ENCODE measurements at places on chromosomes 12 and 14.

DNA sequence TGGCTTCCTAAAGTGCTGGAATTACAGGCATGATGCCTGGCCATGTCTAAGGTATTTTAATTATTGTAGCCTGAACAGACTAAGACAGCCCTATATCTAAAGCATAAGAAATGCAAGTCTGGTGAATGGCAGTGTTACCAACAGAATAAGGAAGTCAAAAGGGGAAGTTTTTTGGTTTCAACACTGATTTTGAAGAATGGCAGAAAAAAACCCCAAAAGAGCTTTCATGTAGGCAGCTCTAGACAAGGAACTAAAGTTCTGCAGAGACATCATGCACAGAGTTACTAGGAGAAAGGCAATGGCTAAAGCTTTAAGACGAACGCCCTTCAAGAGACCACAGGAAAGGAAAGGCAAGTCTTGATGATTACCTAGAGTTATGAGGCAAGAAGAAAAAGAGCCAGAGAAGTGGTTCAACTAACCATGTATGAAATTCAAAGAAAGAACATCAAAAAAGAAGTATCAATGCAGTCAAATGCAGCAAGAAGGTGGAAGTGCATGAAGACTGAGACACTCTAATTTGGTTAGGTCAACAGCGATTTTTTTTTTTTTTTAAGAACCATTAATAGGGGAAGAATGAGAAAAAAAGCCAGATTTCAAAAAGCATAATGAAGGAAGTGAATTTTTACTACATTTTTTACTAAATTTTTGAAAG, 50.8 kb downstream of the RPS6KA5 start:
- no peak for DNase-seq

DNA sequence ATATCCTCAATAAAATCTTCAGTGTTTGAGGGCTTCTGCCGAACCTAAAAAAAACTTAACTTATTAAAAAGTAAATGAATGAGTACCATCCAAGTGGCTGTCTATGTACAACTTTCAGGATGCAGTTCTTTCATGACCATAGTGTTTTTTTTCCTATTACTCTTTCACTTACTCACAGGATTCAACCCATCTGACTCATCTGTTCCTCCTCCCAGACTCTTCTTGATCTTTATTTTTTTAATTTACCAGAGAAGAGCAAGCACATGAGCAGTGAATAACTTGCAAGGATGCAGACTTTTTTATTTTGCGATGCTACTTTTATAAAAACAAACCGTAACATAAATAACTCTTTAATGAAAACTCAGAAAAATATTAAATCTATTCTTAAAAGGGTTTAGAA, 24.5 kb downstream of the RECQL start:
- DNase-seq = no peak

DNA sequence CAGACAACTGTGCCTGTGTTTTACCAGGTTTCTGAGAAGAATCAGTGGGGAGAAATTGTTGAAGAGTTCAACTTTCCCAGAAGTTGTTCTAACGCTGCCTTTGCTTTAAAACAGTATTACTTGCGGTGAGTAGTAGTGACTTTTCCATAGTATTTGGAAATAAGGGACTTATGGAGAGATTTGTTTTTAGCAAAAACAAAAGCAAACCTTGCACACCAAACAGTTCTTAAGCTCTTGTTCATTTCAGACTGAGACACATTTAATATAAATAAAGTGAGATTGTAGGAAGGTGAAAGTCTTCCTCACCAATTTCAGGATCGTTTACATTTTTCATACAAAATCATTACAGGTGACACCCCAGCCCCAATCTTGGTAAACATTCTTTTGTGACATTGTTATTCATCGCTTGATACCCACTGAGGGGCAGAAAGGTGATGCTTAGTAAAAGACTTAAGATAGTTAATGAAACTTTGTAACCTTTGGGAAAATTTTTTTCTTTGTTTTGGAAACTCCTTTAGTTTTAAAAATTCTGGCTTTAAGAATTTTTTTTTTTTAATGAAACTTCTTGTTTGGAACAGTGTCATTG, 1.8 kb downstream of the ARID2 start:
- no peak for DNase-seq

DNA sequence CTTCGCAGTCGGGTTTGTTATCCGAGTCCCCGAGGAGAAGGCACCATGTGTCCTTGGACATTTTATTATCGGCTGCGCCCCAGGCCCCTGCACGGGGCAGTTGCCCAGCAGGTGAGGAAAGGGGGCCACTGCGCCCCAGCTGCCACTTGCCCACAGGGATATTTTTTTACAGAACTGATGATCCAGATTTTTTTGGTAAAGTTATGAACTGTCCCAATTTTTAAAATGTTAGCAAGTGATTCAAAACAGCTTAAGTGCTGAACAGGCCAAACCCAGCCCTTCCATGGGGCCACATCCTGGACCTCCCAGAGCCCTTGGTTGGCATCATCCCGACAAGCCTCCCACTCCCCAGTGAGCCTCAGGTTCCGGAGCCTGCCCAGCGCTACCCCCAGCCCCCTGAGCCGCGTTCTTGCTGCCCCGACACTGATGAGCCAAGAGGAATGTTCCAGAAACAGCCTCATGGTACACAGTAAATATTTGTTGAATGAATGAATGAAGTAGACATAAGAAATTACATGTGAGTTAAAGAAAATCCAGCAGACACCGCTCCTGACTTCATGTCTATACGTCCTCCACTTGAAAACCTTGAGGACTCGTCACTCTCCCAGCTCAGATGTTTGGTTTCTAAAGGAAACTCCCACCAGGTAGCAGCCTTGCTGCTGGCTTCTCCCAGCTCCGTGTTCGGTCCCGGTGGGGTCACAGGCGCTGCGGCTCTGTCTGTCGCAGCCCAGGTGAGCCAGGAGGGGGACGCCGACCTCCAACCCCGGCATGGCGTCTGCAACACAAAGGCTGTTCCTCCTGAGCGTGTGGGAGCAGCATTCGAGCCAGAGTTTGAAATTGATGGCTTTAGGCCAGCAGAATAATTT, 88.5 kb downstream of the ADGRD1 start:
- no peak for DNase-seq

- no peak for DNase-seq
These were observed 156.5 kb downstream of the EPS8 start for GRCh38 chr12:15632708-15633107.

GRCh38 chr12:20390846-20391245, 22.5 kb downstream of the PDE3A start:
- no peak for DNase-seq

GRCh38 chr12:58413794-58414193, 472.4 kb downstream of the ATP23 start:
- DNase-seq = no peak

- DNase-seq = no peak
These were observed 18.5 kb upstream of the ANO2 start for GRCh38 chr12:5963515-5963914.

DNA sequence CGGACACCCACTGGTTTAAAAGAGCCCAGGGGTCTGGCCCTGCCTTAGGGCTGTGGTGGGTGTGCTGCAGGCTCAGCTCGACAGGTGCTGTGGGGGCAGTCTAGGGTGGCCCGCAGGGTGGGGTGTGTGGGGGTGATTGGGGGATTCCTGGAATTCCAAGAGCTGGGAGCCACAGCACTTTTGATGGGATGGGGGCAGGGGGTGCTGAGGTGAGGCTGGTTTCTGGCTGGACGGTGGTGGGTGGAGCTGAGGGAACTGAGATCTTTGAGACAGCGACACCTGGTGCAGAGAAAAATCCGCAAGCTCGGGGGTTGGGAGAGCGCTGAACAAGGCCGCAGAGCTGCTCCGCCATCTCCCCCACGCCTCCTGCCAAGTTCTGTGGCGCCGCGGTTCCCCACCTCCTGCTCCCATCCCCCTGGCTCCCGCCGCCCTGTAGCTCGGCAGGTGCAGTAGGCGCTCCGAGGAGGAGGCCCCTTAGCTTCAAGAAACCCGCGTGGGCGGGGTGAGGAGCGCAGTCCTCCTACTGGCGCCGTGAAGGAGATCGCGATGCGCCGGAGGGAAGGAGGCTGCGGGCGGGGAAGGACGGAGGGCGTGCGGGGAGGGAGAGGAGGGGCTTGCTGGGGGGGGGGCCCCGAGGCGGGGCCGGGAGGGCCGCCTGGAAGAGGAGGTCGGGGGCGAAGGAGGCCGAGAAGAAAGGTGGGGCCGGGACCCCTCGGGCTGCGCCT, 1.3 kb upstream of the TEDC1 start:
- DNase-seq = peak; percentile 71

GRCh38 chr12:116338064-116338846, 60.8 kb upstream of the MED13L start:
- DNase-seq = no peak

DNA sequence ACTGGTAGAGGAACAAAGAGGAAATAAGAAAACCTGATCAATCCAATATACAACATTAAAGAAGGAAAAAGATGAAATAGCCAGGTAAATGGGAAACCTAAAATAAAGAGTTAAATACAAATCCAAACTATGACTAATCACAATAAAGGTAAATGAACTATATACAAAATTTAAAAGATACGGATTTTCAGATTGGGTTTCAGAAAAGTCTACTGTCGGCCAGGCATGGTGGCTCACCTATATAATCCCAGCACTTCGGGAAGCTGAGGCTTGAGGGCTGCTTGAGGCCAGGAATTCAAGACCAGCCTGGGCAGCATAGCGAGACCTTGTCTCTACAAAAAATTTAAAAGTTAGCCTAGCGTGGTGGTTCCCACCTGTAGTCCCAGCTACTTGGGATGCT, 39.9 kb upstream of the CHGA start:
- DNase-seq = no peak

GRCh38 chr12:90100579-90100978, 391.9 kb upstream of the ATP2B1 start:
- no peak for DNase-seq

- no peak for DNase-seq
These were observed 129.0 kb upstream of the HMGA2 start for GRCh38 chr12:65695113-65695865.

DNA sequence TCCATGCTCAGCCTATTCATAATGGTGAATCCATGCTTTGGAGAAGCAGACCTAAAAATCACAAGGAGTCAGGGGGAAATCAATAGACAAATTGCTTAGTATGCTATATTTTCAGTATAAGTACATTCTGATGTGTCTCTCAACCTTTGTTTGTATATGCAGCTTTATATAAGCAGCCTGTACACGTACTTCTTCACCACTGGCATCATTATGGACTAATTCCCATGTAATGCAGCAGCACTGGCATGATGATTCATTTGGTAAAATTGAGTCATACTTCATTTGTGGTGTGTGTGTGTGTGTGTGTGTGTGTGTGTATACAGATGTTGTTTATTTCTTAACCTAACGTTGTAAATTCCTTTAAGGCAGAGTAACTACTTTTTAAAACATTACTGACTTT, 10.9 kb downstream of the DCP1B start:
- DNase-seq = no peak

- no peak for DNase-seq
These were observed 14.3 kb downstream of the JDP2 start for GRCh38 chr14:75442166-75442565.

DNA sequence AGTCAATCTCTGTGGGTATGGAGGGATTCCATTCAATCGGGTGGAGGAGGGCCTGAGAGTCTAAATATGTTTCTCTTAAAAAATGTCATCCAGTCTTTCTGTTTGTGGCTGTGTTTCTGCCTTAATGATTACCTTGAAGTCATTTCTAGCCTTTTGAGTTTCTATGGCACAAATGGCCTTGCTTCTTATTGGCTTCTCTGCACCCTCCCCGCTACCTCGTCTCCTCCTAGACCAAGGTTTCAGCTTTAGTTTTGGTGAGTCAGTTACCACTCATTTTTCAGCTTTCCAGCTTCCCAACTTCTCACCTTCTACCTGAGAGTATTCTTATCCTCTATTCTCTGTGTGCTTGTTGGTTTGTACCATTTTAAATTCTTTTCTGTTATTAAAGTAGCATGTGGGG, 159.2 kb downstream of the SYNE2 start:
- no peak for DNase-seq

DNA sequence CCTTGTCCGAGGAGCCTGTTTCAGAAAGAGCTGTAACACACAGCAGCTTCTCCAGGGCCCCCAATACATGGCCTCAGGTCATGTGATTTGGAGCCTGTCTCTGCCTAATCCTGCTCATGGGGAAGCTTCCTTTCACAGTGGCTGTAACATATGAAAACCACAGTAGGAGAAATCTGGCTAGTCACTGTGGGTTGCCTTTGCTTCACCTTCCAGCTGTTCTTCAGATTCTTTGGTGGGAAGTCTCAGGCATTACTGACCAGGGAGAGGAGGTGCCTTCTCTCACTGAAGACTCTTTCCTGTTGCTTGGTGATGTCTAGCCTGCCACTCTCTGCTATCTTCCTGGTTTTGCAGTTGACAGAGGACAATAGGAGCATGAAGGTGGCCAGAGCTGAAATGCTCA, 350.6 kb downstream of the DPF3 start:
- no peak for DNase-seq

DNA sequence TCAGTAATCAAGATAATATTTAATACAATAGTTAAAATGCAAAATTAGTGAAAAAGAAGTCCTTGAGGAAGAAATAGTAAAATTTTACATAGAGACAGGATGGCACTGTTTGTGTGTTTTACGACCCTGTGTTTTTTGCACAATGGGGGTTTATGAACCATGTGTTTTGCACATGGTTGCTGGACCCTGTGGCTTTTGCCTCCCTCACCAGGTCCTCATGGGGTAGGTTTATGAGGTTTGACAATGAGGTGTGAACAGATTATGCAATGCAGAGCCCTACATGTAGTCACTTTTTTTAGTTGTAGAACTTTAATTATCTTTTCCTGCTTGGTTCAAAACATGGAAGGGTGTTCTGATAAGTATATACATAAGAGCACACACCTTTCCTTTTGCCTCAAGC, 366.3 kb upstream of the FAR2 start:
- DNase-seq = no peak

GRCh38 chr12:128853600-128854197, 421 bp downstream of the GLT1D1 start:
- DNase-seq = no peak

DNA sequence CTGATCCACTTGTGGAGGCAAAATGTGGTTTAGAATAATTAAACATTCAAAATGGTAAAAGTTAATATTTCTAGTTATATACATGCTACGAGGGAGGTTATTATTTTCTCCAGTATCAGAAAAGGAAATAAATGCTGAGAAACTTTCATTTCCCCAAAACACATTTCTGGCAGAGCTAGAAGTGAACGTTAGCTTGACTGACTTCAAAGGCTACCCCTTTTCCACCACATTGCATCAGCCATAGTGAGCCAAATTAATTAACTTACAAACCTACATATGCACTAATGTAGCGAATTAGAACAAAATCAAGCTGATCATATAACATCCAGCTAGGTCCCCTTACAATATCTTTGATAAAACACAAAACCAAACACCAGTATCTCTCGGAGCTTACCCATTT, 49.3 kb upstream of the RERGL start:
- no peak for DNase-seq
